A549 treated with dexamethasone at 1 μM for 4 hours (cell line): ENCODE measurements at places on chromosomes 3 and 15. TPM values are rescaled to one million over a fixed set of nuclear protein-coding genes. Genes with fewer than 3 reads are reported as not detected.

Gene C3orf49
- total RNA-seq, result not detected in 5 replicates

Gene TMEM207
- total RNA-seq, result not detected in 5 replicates

Gene ASB14
- total RNA-seq, result not detected in 5 replicates

Gene C3orf22
- not detected in 5 replicates for total RNA-seq

Gene SI
- total RNA-seq, result not detected in 5 replicates

Gene CADM2
- total RNA-seq, result 0.09 to 0.27 TPM (median 0.18 TPM) in 5 replicates

Gene PPP2R3A
- 1.4 to 2.6 TPM (median 2.1 TPM) in 5 replicates for total RNA-seq

Gene ARRDC4
- total RNA-seq, result 0.13 to 0.20 TPM (median 0.15 TPM) in 5 replicates

Gene EPHA3
- not detected in 5 replicates for total RNA-seq
